ENCODE measurements at places on chromosomes 3 and 15.

DNA sequence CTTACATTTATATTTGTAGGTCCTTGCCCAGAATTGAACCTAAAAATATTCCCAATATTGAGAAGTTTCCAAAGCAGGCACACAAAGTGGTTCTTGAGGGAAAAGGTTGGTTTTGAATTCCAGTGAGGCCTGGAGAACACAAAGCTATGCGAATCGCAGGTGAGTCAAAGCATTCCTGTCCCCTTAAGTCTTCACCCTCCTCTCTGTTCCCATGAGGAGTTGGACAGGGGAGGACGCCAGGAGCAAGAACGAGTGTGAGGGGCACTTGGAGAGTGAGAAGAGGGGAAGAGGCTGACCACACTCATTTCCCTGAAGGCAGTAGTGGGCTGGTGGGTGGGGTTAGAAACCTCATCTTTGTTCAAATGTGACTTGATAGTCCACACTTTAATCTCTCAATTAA lies 185.8 kb upstream of the EOMES start:
- no peak overlapping the region for H3K4me3 ChIP-seq
- H3K4me1 ChIP-seq, result no peaks in the 10 kb centered on the region
- DNase-seq, result no peak
- no peak overlapping the region for H3K27ac ChIP-seq

DNA sequence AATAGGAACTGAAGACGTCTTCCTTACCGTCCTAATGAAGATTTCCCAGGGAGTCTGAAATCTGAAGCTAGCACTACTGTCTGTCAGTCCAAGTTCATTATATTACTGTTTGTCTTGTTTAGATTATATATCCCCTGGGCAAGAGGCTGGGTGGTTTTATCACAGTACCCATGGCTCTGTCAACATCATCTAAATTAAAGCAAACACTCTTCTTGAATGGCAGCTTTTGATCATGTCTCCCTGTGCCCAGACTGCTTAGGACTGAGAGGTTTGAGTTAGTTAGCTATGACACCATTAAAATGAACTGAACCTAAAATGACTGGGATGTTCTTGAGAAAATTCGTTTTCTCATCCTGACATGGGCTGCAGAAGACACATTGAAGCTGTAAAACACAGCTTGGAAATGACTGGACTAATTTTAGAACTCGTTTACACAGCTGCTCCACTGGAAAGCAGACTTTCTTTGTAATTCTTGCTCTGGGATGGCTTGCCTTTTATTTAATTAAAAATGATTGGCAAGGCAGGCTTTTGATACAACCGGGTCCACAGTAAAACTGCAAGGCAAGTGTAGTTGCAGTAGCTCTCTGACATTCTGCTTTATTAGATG lies 243.5 kb downstream of the MFSD1 start:
- H3K4me3 ChIP-seq, result no peak overlapping the region
- no peak overlapping the region for H3K27ac ChIP-seq
- no peaks in the 10 kb centered on the region for H3K36me3 ChIP-seq
- no peaks in the 10 kb centered on the region for H3K27me3 ChIP-seq
- H3K4me1 ChIP-seq, result no peaks in the 10 kb centered on the region

GRCh38 chr3:15277861-15278500 lies 54.4 kb downstream of the SH3BP5 start:
- DNase-seq, result no peak
- H3K4me1 ChIP-seq, result no peaks in the 10 kb centered on the region
- no peaks in the 10 kb centered on the region for H3K27me3 ChIP-seq
- no peaks in the 10 kb centered on the region for H3K36me3 ChIP-seq
- no peak overlapping the region for H3K27ac ChIP-seq
- no peak overlapping the region for H3K4me3 ChIP-seq

- no peak overlapping the region for H3K4me3 ChIP-seq
- no peak overlapping the region for H3K27ac ChIP-seq
- no peaks in the 10 kb centered on the region for H3K36me3 ChIP-seq
- no peaks in the 10 kb centered on the region for H3K4me1 ChIP-seq
- no peak for DNase-seq
Observed at GRCh38 chr15:87712211-87712610, 544.3 kb downstream of the NTRK3 start.

GRCh38 chr3:41893977-41894376 lies 67.9 kb downstream of the ULK4 start:
- no peaks in the 10 kb centered on the region for H3K27me3 ChIP-seq
- no peaks in the 10 kb centered on the region for H3K36me3 ChIP-seq
- no peak for DNase-seq

- H3K27ac ChIP-seq, result no peak overlapping the region
- DNase-seq, result no peak
Observed at GRCh38 chr15:58438956-58439355, 7.2 kb downstream of the LIPC start.

DNA sequence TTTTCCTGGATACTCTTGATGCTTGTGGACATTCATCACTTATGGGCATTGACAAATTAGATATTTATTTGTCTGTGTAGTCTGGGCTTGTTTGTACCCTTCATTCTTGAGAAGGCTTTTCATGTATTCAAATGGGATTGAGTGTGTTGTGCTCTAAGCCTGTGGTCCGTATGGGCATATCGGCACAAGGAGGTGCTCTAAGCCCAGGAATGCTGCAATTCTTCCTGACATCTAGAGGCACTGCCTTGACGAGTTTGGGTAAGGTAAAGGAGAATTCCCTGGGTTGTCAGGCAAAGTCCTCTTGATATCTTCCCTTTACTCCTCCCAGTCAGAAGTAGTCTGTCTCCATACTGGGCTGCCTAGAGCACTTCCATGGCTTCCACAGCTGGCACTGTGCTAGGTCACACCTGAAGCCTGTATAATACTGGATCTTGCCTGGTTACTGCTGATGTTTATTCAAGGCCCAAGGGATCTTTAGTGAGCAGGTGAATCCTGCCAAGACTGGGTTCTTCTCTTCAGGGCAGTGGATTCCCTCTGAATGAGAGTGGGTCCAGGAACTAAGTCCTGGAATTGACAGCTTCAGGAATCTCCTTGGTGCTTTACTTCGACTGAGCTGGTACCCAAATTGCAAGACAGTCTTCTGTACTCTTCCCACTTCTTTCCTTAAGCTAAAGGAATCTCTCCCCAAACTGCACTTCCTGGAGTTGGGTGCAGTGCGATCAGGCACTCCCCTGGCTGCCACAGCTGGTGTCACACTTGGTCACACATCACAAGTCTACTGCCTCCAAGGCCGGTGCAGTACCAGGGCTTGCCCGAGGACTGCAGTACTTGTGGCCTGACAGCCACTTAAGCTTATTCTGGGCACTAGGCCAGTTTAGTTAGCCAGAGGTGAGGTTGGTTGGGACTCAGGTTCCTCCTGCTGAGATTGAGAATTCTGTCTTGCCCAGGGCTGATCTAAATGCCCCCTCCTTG lies 46.0 kb downstream of the GALK2 start:
- no peak for DNase-seq
- no peak overlapping the region for H3K4me3 ChIP-seq
- H3K27ac ChIP-seq, result no peak overlapping the region
- no peaks in the 10 kb centered on the region for H3K27me3 ChIP-seq
- H3K4me1 ChIP-seq, result no peaks in the 10 kb centered on the region

- no peaks in the 10 kb centered on the region for H3K36me3 ChIP-seq
- no peak overlapping the region for H3K4me3 ChIP-seq
- H3K4me1 ChIP-seq, result no peaks in the 10 kb centered on the region
- H3K27me3 ChIP-seq, result no peaks in the 10 kb centered on the region
- H3K27ac ChIP-seq, result no peak overlapping the region
Observed at GRCh38 chr15:72961346-72961745, 90.9 kb upstream of the NEO1 start.
